ENCODE measurements at places on chromosomes 3 and 15.

DNA sequence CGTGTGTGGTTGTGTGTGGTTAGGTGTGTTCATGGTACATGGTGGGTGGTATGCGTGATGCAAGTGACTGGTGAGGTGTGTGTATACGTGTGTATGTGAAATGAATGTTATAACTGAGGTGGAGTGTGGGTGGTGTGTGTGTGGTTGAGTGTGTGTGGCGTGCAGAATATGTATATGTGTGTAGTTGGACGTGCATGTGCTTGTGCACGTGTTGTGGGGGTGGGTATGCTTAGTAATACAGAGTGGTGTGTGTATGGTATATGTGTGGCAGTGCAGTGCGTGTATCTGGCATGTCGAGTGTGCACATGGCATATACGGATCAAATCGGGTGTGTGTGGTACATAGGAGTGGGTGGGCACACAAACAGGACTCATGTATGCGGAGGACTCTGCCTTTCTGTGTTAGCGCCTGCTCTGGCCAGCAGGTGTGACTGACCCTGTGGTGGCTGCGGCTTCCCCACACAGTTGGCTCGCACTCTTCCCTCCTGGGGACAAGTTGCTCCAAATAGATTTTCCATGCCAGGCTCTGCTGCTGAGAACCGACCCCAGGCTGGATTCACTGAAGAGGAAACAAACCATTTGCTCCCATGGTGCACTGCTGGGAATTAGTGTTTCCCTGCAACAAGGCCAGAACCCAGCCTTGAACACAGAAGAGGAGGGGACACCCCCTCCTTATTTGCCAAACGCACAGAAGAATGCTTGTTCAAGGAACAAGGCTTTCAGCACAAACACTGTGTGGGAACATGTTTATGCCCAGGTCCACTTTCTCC is 1.2 kb upstream of the C3orf70 start:
- DNase-seq = no peak

- no peak for DNase-seq
Measured at GRCh38 chr15:60721707-60722106, 242.8 kb upstream of the ICE2 start.

- DNase-seq = peak; percentile 66
Measured at GRCh38 chr3:106440672-106441071, 571.9 kb upstream of the CBLB start.

DNA sequence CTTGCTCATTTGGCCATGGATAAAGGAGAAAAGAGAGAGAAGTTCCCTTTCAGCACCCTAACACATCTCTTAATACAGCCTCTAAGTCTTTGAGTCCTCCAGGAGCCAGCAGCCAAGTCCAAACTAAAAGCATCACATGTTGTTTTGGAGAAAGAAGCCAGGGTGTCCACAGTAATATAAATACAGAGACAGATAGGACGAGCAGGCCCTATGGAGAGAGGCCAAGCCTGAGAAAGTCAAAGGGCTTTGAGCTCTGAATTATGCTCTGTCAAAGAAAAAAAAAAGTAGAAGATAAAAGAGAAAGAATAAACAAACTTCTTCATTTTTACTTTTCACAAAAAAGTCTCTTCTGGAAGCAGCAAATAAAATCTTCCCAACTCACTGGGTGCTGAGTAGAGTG is 92.4 kb upstream of the THBS1 start:
- DNase-seq = no peak

DNA sequence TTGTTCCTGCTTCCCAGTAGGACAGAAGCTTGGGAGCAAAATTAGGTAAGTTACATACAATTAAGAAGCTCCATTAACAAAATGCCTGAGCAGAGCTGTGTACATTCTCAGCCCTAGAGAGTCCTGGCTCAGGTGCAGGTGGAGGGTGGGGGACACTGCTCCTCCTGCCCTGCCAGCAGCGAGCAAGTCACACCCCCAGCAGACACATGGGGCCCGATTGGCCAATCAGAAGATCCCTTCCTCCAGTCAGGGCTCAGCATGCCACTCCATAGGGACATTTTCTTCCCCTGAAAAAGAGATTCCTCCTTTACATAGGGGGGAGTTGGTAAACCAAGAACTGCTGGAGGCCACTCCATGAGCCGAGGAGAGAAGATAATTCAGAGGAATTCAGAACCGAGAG is 62.1 kb downstream of the PLXNA1 start:
- DNase-seq = peak; percentile 58

Data from ACHN (cell line).